Colonic mucosa (tissue), 4 donors: ENCODE measurements at places on chromosomes 13 and 19. TPM values are rescaled to one million over a fixed set of nuclear protein-coding genes. Genes with fewer than 3 reads are reported as not detected.

DNA sequence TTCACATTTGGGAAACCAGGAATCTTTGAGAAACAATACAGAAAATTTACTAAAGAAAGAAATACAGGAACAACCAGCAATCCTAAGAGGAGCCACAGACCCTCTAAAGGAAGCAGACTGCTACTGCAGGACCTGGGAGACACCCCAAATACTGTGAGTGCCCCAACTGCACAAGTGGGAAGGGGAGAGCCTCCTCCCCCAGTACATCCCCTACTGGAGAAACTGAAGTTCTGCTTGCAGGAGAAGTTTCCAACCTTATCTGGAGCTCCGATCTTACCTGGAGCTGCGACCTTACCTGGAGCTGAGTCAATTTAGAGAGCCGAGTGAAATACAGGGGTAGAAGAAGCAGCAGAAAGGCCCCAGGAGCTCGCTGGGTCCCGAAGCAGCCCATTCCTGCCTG is 236.4 kb upstream of the SPRY2 start:
- no peak for DNase-seq

Gene ZNF579
- 8.7 TPM for total RNA-seq

DNA sequence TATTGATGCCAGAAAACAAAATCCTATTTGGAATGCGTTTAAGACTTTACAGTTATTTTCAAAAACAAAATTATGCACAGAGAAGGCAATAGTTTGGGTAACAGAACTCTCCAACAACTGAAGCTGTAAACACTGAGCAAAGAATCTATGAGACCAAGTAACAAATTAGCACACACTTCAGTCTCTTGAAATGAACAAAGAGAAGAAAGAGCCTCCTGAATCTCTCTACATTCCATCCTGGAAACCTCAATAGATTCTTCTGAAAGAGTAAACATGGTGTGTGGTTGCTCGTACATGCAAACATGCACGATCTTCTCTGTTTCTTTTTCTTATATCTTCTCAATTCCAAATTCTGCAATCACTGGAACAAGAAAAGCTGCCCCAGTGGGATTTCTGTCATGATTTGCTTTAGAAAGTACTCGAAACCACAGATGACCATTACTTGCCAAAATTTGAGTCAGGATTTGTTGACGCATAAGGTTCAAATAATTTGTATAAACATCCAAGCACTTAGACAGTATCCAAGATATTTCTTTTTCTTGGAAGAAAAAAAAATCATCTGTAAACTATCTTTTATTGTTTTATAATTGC is 137.9 kb upstream of the DACH1 start:
- no peak for DNase-seq

DNA sequence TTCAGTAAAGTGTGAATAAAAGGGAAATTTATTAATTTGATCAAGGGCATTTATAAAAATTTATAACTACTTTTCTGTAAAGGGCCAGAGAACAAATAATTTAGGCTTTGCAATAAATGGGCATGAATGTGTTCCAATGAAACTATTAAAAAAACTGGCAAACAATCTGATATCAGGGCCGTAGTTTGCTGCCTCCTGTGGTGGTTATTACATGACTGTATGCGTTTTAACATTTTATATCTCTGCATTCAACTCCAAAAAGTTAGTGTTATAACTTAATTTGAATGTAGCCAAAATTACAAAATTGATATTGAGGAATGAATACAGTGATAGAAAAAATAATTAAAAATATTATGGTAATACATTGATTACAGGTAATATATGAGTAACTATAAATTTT is 80.5 kb upstream of the POSTN start:
- no peak for DNase-seq
